ENCODE measurements at places on chromosomes 12 and 14.

DNA sequence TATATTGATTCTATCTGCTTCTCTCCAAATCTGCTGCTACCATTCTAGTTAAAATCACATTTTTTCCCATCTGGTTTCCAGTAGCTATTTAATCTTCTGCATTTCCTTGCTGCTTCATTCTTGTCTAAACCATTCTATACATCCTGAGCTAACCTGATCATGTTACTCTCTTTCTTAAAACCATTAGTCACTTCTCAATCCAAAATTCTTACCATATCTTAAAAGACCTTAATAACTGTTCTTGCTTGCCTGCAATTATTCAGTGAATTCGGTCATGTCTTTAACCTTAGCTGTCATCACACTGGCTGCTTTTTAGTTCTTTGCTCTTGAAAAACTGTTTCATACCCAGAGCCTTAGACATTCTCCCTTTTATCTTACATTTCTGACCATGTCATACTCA lies 56.4 kb upstream of the PZP start:
- ATAC-seq = no peak

GRCh38 chr14:22332686-22333421 lies 256.2 kb downstream of the DAD1 start:
- ATAC-seq = peak; percentile 31

DNA sequence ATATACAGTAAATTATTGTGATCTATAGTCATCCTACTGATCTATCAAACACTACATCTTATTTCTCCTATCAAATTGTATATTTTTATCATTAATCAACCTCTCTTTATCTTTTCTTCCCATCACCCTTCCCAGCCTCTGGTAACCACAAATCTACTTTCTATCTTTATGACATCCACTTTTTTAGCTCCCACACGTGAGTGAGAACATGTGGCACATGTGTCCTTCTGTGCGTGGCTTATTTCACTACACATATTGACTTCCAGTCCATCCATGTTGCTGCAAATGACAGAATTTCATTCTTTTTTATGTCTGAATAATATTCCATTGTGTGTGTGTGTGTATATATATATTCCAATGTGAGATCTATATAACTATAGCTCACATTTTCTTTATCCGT lies 67.8 kb upstream of the TBX5 start:
- ATAC-seq = no peak

DNA sequence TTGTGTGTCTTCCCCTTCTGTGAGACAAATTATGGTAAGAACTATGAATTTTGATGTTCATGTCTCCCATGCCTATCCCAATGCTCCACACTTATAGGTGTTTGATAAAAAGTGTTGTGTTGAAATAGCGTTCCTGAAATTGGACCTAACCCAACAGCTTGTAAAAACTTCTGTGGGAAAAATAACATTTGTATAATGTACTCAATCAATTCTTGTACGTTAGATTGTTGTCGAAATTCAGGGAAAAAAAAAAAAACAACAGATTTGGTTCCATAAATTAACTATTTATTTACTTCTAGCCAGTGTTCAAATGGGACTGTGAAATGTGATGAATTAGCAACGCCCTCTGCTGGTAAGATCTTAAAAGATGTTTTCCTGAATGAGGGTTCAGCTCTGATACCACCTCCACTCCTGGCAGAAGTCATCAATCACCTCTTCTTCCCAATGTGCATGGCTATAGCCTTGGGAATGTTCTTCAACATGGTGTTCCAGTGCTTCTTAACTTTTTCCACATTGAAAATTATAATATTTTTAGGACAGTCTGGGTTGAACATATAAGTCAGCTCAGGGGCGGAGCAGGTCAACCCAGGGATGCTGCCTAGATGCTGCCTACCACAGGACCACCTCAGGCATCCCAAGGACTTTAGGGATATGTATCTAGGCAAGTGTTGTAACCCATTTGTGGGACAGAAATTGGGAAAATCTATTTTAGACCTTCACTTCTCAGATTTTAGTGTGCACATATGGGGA lies 170.6 kb downstream of the OTOGL start:
- ATAC-seq = no peak

DNA sequence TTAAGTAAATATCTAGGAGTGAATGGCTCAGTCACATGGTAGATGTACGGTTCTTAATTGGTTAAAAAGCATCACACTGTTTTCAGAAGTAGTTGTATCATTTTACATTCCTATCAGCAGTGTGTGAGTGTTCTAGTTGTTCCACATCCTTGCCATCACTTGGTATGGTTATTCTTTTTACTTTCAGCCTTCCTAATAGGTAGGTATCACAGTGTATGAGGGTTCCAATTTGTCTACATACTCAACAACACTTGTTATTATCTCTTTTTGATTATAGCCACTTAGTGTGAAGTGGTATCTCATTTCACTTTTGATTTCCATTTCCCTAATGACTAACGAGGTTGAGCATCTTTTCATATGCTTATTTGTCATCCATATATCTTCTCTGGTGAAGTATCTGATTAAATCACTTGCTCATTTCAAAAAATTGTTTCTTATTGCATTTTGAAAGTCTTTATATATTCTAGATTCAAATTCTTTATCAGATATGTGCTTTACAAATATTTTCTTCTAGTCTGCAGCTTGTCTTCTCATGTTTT lies 3.5 kb upstream of the SPRYD3 start:
- no peak for ATAC-seq

DNA sequence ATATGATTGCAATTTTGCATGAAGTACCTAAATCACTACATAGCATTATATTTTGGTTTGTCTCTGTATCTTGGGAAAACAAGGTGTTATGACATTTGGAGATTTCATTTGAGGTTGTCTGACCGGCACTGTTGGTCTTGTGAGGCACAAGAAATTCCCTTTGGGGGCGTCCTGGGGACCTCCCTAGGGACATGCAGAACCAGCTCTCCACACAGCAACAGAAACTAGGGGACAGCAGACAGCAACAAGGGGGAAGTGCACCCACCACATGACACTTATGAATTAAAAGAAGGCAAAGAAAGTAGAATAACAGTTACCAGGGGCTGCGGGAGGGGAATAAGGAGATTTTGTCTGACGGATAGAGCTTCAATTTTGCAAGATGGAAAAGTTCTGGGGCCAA lies 14.4 kb downstream of the DDX54 start:
- ATAC-seq = no peak

- ATAC-seq = no peak
Measured at GRCh38 chr12:32702473-32702872, 23.4 kb downstream of the DNM1L start.

DNA sequence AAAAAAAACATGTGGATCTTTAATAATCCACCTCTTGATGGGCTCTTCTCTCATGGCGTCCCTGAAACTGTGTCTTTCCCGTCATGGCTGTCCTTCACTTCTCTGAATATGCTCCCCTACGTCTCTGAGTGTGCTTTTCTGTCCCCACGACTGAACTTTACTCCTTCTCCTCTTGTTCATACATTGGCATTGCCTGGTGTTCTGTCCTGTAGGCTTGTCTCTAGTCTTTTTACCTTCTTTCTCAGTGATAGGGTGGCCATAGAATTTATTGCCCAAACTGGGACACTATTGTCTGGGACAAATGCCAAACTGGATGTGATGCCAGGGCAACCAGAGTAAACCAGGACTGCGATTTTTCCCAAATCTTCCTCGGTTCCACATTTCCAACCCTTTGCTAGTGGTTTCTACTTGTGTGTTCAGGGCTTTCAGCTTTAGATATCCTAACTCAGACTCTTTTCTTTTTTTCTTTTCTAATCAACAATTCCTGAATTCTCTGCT lies 202.2 kb downstream of the ATP23 start:
- no peak for ATAC-seq

DNA sequence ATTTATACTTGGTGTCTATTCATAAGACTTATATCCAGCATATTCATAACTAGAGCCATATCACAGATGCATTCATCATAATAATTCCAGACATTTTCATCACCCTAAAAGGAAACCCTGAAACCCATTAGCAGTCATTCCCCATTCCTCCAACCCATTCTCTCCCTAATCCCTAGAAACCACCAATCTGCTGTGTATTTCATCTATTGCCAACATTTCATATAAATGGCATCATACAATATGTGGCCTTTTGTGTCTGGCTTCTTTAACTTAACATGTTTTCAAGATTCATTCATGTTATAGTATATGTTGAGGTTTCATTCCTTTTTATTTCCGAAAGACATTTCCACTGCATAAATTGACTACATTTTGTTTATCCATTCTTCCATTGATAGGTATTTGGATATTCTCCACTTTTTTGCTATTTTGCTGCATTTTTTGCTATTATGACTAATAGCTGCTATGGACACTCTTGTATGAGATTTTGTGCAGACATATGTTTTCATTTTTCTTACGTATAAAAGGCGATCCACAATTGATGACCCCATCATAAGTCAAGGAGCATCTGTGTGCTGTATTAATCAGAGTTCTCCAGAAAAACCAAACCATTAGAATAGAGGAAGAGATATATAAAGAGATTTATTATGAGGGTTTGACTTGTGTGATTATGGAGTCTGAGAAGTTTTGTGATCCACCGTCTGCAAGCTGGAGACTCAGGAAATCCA lies 5.1 kb upstream of the OAS2 start:
- ATAC-seq = no peak

Measured in esophagus mucosa (tissue), 1 donor.